ENCODE measurements at places on chromosomes 2 and 18. TPM values are rescaled to one million over a fixed set of nuclear protein-coding genes. Genes with fewer than 3 reads are reported as not detected.
A peak's percentile ranks its signal among the peaks of the same experiment; 100 is the strongest.

Gene GALNT3
- total RNA-seq = 96.5 TPM

Gene TMEM247
- total RNA-seq = not detected

Gene EGR4
- total RNA-seq = not detected

Gene PIGN
- 22.4 TPM for total RNA-seq

Gene SPOPL
- 14.9 TPM for total RNA-seq

Gene KIF1A
- total RNA-seq = not detected

DNA sequence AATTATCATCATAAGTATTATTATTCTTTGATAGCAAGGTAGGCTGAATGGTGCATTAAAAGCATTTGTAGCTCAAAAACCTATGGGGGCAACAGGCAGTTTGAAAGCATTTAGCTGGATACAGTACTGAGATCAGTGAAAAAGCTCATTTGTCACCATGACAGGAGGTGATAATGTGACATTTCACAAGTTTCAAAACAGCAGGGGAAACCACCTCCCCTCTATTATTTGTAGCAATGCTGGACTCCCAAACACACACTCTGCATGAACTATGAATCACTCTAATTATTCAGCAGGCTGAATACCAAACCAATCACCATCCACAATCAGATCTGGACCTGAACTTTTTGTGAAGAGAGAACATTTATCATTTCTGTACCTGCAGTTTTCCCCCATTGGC lies 63.4 kb downstream of the MYO5B start:
- no peak for DNase-seq

GRCh38 chr2:85994421-85994777 lies 105.6 kb upstream of the ST3GAL5 start:
- no peak for DNase-seq

DNA sequence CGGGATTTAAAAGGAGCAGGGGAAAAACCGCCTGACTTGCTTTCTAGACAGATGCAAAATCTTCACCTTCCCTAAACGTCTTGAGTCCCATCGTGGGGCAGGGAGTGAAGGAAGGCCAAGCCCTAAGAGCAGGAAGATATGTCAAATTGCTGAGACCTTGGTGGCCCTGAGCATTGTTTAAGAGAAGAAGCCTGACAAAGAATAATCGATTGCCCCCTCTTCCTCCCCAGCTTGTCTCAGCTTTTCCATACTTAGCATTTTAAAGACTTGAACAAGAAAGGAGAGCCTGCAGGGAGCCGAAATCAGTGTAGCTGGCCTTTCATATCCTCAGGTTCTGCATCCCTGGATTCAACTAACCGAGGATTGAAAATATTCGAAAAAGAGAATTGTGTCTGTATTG lies 157.6 kb upstream of the DLX2 start:
- no peak for DNase-seq

- DNase-seq = peak; percentile 39
Observed at GRCh38 chr2:106197878-106198277, 3.8 kb upstream of the UXS1 start.

Data from foreskin keratinocyte (primary cell).